Right atrium auricular region (tissue), 2 donors: ENCODE measurements at places on chromosomes 11 and 22.

DNA sequence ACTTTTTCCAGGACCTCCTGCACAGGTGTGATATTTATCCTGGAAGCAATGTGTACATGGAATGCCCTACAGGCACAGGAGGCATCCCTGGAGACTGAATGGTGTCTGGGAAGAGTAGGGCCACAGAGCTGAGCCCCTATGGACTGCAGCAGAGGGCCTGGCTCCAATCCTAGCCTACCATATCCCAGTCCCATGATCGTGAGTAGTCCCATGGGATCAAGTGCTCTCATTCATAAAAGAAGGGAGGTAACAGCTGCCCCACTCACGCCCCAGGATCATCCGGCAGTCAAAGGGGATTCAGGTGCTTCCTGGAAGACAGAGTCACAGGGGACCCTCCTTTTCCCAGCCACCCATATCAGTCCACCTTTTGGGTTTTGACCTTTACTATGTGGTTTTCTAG, 24.0 kb downstream of the ANKK1 start:
- DNase-seq, result no peak

DNA sequence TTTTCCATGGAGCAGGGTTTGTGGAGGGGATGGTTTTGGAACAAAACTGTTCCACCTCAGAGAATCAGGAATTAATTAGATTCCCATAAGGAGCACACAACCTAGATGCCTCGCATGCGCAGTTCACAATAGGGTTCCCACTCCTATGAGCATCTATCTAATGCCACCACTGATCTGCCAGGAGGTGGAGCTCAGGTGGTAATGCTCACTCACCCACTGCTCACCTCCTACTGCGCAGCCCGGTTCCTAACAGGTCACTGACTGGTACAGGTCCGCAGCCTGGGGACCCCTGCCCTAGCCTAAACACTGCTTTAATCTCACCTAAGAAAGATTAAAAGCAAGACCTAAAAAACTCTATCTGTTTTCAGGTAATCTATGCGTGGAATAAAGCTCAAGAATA, 553.0 kb downstream of the JRKL start:
- no peak for DNase-seq

DNA sequence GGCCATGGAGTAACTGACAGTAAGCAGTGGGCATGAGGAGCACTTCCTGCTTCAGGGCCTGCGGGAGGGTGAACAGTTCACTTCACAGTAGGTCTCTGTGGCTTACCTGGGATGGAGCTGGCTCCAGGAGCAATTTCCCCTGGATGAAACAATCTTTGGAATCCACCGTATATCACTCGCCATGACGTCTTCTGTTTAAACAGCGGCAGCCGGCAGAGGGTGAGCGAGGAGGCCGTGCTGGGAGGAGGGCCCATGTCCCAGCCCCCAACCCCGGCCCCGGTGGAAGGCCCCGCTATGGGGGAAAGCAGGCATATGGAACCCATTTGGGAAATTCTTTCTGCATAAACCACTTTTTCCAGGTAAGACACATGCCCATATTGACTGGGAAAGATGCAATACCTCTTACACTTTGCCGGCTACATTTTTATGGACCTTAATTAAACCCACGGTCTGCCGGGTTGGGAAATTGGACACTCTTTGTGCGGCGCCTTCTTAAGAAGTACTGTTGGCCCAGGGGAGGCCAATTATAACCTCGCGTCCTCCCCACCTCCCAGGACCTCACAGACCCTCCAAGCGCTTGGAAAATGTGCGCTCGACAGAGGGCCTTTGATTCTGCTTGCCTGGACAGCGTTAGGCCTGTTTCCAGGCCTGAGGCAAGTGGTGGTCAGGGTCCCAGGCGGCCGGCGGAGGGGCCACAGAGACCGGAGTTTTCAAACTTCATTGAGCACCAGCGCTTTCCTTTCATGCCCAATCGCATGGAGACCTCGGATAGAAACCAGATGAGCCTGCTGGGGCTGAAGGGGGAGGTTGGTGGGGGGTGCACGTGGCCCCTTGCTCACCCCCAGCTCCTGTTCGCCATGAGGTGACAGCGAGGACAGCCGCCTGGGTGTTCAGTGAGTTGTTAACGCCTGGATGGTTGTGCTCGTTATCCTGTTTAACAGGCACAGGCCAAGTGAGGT, 40.4 kb downstream of the SMIM38 start:
- no peak for DNase-seq

DNA sequence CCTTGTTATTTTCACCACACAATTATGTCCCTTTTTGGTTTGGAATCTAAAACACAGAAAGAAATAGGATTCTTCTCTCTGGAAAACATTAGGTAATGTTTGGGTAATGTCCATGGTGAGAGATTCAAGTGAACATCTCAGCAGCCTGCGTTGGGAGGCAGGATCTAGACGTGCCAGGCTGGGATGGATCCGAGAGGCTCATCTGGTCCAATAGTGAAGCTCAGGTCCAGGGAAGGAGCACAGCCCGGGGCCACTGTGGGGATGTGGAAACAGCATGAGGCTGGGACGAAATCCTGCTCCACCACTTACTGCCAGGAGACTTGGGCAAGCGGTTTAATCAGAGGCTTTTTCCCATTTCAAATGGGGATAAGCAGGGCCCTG, 109.9 kb downstream of the CSNK2A3 start:
- peak; percentile 88 for DNase-seq

- no peak for DNase-seq
These were observed 107.3 kb upstream of the HSD17B12 start for GRCh38 chr11:43573233-43573632.

GRCh38 chr11:771617-772204, 5.6 kb downstream of the GATD1 start:
- DNase-seq, result no peak

DNA sequence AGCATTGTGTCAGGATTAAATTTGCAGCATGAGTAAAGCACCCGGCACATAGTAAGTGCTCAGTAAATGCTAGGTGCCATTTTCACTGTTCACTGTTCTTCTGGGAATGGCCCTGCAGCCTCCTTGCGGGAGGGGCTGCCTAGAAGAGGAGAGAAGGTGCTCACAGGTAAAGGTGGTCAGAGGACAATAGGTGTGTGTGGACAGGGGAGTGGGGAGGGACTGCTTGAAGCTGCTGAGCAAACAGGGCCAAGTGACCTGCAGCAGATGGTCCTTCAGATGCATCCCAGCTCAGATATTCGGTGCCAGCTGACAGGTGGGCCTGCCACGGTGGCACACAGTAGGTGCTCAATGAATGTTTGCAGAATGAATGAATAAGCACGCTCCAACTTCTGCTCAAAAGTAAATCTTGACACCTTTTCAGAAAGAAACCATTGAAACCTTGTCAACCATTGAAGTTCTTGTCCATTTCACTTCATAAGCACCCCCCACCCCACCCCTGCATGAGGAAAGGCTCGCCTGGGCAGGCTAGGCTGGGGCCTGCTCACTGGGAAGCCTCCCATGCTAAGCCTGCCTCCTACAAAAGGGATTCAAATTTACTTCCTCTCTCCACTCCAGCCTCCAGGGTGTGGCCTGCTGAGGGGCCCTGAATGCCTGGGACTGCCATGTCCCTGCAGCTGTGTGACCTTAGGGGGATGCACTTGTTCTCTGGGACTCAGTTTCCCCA, 1.6 kb downstream of the KIAA0930 start:
- DNase-seq, result no peak

GRCh38 chr11:120031612-120032600, 106.0 kb downstream of the TRIM29 start:
- peak; percentile 57 for DNase-seq

- no peak for DNase-seq
These were observed 23.1 kb downstream of the DDIAS start for GRCh38 chr11:82924522-82925224.

GRCh38 chr22:23622634-23623033, 9.5 kb downstream of the DRICH1 start:
- DNase-seq, result no peak

GRCh38 chr11:88295028-88295427, 42.5 kb downstream of the CTSC start:
- no peak for DNase-seq

DNA sequence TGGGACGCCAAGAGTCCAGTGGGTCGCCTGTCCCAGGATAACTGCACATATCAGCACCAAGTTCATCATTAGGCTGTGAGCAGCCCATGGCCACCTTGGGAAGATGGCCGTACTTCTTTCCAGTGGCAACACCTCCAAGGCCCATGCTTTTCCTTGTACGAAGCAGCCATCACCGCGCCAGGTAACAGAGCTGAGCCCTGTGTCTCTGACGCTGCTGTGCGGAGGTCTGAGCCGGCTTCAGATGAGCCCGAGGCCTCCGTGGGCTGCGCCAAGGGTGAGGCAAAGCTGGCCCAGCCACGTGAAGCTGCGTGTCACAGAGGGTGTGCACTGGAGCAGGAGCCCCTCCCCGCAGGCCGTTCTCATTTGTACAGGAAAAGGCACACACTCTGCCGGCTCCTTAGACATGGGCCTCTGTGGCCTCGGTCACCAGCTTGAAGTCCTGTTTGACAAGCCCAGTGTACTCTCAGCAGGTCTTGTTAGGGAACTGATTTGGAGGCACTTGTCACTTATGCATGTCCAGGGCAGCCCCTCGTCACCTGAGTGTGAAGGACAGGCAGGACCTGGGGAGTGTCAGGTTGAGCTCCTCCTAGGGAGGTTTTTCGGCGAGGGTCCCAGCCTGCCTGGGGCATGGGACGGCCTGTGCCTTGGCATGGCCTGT, 401.5 kb downstream of the TBC1D22A start:
- DNase-seq, result no peak

- peak; percentile 47 for DNase-seq
These were observed 14.1 kb downstream of the RHBDD3 start for GRCh38 chr22:29253561-29254285.

DNA sequence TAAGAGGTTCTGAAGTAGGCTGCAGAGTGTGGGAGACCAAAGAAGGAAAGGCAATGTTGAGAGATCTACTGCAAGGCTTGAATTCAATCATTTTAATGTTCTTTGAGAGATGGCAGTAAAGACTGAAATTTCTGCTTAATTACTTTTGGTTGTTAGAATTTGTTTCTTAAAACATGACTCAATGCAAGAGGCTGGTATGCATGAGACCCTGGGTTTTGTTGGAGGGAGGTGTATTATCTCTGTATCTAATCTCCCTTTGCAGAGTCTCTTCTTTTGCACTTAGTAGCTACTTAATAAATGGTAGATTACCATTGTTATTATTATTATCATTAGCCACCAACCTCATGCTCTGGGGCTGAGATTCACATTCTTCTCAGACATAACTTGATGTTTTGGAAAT, 87.4 kb upstream of the DRD2 start:
- DNase-seq, result no peak

- peak; percentile 61 for DNase-seq
These were observed 745.7 kb downstream of the FAM181B start for GRCh38 chr11:81987829-81988472.

GRCh38 chr11:64232182-64232966, 2.0 kb upstream of the VEGFB start:
- no peak for DNase-seq

DNA sequence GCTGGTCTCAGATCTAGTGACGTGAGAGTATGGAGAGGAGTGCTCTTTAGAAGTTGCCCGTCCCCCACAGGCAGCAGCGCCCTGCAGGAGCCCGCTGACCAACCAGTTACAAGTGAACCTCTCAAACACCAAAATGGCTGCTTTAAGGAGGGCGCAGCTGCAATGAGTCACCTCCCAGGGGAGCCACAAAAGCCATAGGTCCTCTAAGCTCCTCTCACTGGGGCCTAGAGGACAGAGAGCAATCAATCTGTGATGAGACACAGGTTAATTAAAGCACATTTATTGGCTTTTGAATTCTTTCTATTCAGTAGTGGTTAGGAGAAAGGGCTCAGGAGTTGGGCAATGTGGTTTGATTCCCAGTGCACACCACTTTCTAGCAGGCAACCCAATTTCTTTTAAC, 15.5 kb upstream of the RAPSN start:
- no peak for DNase-seq
